T follicular helper cell (primary cell): ENCODE measurements at places on chromosomes 13 and 19.

- no peak for DNase-seq
These were observed 115.0 kb downstream of the RAB20 start for GRCh38 chr13:110446575-110446890.

DNA sequence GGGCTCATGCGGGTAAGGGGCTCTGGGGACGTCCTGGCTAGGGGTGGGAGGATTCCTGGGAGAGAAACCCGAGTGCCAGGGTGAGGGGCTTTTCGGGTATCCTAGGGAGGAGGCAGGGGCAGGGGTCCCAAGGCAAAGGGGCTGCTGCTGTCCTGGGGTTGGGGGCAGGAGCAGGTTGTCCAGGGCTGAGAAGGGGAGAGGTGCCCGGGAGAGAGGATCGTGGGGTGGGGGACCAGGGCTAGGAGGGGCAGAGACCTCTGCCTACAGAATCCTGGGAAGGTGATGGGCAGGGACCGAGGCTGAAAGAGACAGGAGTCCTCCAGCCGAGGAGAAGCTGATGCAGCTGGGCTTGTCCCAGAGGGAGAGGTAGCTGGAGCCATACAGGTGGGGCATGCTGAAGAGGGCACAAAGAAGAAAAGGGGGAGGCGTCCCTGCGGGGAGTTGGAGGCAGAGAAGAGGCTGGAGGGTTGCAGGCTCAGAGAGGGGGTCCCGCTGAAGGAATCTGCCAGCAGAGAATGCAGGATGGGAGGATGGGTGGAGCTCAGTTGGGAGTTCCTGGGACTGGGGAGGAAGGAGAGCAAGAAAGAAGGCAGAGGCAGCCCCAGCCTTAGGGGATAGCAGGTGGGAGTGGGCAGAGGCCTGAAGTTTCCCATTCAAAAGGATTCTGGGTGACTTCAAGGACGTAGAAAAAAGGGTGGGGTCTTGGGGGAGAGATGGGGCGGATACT lies 574 bp downstream of the CYP2S1 start:
- DNase-seq, result no peak

DNA sequence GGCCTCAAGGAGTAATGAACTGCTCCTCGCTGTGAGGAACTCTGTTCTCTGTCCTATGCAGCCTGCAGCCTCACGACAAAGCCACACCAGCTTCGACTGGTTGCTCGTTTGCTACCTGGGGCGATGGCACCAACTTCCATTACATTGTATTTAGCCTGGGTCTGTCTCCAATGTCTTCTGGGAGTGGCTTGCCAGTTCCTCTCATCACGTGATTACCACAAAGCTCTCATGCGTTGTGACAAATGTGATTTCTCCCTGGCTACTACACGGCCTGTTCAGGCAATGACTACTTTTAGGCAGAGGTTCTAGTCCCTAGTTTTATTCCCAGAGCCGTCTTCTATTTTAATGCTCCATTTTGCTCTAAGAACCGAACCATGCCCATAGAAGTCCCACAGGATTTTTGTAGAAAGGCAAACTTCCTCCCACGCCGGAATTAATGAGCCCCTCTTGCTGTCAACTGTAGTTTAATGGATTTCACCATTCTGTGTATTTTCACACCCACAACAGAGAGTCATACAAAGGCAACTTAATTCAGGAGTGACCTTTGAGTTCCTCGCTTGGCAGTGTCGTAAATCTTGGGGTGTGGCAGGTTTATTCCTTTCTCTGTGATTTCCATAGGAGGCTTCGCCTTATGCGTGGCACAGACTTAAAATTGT lies 351.9 kb downstream of the EFNB2 start:
- DNase-seq, result no peak

DNA sequence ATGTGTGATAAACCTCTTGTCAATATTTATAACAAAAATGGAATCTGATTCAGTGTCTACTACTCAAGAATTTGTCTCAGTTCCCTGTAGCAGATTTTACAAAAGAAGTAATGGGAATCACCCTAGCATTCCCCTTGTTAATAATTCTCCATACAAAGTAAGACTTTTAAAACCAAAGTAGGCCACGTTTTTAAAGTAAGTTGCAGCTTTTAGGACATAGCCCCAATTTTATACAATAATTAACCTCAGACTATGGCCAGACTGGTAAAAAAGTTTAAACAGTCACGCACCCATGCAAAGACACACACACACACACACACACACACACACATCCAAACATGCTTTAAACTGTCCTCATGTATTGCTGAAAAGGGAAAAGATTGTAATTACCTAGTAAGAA lies 589.9 kb downstream of the PCDH9 start:
- DNase-seq, result no peak

DNA sequence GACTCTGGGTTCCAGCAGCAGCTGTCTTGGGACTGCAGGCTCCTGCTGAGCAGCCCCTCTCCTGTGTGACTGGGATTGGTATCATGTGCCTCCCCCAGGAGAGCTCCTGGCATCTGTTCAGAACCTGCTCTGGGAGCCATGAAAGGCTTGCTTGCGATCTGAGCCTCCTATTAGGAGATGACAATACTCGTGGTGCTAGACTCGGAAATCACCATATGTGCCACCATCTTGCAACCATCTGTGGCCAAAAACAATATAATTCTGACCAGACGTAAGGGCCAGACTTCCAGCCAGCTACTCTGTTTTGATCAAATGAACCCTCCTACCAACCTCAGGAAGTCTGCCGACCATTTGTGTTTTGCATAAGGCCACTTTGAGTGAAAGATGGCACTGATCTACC lies 484.7 kb downstream of the IRS2 start:
- DNase-seq, result no peak

- DNase-seq, result no peak
These were observed 73.4 kb downstream of the RUBCNL start for GRCh38 chr13:46313432-46314257.

- no peak for DNase-seq
These were observed 15.6 kb downstream of the PABPC3 start for GRCh38 chr13:25111585-25111956.

GRCh38 chr19:18932216-18932841 lies 8.7 kb downstream of the HOMER3 start:
- peak; percentile 85 for DNase-seq

- no peak for DNase-seq
These were observed at the start of gene DPF1 for GRCh38 chr19:38224014-38224862. Gene DPF1, minus strand, starts transcription at chr19:38224222. Its CDS starts 80 bp downstream, at chr19:38224142.

- no peak for DNase-seq
These were observed 10.9 kb upstream of the ARHGAP45 start for GRCh38 chr19:1055886-1056620.

DNA sequence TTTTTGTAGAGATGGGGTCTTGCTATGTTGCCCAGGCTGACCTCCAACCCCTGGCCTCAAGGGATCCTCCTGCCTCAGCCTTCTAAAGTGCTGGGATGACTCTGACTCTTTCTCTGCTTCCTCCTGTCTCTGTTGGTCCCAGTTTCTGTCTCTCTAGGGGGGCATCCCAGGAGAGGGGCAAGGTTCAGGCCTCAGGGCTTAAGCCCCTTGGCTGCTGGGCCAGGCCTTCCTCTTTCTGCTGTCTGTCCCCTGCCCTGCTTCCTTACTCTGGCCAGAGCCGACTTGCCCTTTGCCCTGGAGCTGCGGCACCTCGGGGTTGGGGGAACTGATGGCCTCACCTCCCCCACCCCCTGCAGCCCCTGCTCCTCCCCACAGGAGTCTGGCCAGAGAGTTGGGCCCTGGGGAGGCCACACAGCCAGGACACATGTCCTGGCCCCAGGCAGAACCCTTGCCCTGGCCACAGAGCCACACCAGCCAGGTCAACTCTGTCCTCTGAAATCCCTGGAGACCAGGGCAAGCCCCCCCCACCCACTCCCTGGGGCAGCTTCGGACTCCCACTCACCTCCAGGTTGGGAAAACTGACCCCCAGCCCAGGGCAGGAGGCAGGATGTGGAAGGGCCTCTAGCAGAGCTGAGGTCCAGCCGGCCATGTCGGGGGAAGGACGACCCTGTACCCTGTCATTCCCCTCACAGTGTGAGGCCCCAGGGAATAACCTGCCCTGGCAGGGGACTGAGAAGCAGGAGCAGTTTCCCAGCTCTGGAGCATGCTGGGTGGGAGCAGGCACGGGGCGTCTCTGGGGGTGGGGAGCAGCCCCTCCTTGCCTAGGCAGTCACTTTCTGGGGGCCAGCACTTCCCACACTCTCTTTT lies 23.7 kb downstream of the CEBPA start:
- DNase-seq, result no peak

DNA sequence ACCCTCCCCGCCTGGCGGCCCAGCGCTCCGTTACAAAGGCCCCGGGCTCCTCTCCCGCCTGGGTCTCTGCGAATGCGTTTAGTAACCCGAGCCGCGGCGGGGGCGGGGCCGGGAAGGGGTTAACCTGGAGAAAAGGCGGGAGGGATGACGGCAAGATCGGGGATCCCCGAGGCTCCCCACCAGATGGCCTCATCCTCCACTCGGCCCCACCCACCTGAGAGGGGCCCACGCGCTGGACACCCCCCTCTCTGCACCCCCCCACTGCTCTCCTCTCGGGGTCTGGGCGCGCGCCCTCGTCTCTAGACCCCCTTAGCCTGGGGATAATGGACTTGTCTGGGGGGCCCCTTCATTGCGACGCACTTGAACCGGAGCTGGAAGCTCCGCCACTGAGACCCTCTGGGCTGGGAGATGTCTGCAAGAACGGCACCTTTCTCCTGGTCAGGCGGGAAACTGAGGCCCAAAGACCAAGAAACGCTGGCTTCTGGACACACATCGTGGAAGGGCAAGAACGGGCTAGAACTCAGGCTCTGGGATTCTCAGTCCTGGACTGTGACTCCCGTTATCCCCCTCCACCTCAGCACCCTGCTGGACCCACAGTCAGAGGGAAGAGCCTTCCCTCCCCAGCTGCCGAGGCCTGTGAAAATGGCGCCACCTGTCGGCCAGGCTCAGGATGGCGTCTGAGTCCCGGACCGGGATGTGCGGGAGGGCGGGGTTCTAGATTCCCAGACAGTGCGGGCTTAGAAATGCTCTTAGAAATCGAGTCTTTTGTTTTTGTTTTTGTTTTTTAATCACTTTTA lies 2.9 kb upstream of the LTBP4 start:
- peak; percentile 76 for DNase-seq

GRCh38 chr13:28037399-28037798 lies 48.9 kb upstream of the URAD start:
- no peak for DNase-seq

- DNase-seq, result no peak
These were observed 260.3 kb downstream of the B3GLCT start for GRCh38 chr13:31460061-31460460.

GRCh38 chr13:30443957-30444404 lies 21.7 kb downstream of the UBE2L5 start:
- DNase-seq, result no peak

- DNase-seq, result no peak
These were observed 600 bp upstream of the HMGB1 start for GRCh38 chr13:30466358-30466714.

DNA sequence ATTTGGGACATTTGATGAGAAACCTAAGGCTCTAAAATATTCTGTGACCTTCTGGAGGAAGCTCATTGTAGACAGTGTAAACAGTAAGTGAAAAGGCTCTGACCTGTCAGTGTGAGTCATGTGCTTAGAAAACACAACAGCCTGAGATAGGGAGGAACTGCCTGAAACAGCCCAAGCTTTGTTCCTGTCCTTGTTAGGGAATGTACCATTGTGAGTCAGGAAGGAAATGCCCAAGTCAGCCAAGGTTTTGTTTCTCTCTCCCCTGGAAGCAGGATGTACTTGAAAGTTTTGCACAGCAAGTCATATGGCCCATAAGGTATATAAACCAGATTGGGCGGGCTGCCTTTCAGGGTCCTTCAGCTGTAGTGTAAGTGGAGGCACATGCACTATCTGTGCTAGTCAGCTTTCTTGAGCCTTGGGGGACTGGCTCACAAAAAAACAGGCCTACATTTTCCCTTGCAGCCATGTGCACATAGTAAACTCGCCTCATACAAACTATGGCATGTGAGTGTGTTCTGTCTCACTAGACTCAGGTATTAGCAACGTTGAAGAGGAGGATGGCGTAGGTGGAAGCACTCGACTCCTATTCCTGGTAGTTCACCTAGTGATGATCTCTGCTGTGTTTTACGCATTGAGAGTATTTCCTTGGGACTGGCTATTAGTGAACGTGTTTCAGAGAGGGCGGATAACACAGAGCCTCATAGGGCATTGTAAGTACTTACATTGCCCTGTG lies 141.2 kb upstream of the KLHL1 start:
- no peak for DNase-seq

GRCh38 chr19:1765232-1765903 lies 12.1 kb downstream of the ONECUT3 start:
- no peak for DNase-seq

GRCh38 chr13:102983496-102983895 lies 82.7 kb downstream of the SLC10A2 start:
- DNase-seq, result no peak

DNA sequence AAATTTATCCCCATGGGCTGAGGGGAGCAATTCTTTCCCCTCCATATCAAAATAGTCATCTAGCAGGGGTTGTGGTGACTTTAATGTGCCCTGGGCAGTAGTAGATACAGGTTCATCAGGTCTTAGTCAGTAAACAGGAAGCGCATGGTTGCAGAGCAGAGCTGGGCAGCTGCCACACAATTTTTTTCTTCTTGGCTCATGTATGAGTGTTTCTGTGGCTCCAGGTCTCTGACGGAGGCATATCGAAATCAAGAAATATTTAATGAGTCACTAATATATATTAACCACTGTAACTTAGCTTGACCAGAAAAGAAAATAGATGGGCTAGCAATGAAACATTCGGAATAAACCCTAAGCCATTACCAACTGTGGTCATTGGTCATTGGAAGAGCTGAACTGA lies 68.4 kb upstream of the UBL3 start:
- no peak for DNase-seq
